ENCODE measurements at places on chromosomes 7 and 10. TPM values are rescaled to one million over a fixed set of nuclear protein-coding genes. Genes with fewer than 3 reads are reported as not detected.

GRCh38 chr10:50832171-50832751 is 53.2 kb downstream of the A1CF start:
- H3K4me1 ChIP-seq, result no peaks in the 10 kb centered on the region
- no peak overlapping the region for H3K27ac ChIP-seq
- no peak for DNase-seq

- H3K27ac ChIP-seq, result no peak overlapping the region
- no peak overlapping the region for H3K4me3 ChIP-seq
- peaks cover 1% of the 10 kb centered on the region for H3K4me1 ChIP-seq
- peaks cover 12% of the 10 kb centered on the region for H3K36me3 ChIP-seq
These were observed 918 bp downstream of the NET1 start for GRCh38 chr10:5413012-5413938.

ARHGAP19 gene
- total RNA-seq, result 36.1 TPM

DNA sequence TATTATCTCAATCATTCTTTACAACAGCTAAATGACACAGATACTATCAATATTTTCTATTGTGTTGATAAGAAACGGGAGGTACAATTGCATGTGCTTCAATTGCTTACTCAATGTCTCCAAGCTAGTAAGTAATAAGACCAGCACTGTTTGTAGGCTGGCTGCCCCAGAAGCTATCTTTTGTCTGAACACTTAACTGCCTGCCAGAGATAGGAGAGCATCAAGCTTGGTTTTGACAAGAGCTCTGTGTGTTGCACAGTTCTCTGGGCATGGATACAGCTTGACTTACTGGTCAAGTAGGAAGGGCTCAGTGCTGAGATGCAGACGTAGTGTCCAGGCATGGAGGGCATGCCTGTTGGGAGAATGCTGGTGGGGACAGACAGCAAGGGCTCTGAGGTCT is 26.3 kb upstream of the CAPZA2 start:
- no peaks in the 10 kb centered on the region for H3K36me3 ChIP-seq
- no peak overlapping the region for H3K4me3 ChIP-seq
- peaks cover under 1% of the 10 kb centered on the region for H3K27me3 ChIP-seq
- H3K4me1 ChIP-seq, result no peaks in the 10 kb centered on the region

CTAGE8 gene
- total RNA-seq, result 1.9 TPM

DNA sequence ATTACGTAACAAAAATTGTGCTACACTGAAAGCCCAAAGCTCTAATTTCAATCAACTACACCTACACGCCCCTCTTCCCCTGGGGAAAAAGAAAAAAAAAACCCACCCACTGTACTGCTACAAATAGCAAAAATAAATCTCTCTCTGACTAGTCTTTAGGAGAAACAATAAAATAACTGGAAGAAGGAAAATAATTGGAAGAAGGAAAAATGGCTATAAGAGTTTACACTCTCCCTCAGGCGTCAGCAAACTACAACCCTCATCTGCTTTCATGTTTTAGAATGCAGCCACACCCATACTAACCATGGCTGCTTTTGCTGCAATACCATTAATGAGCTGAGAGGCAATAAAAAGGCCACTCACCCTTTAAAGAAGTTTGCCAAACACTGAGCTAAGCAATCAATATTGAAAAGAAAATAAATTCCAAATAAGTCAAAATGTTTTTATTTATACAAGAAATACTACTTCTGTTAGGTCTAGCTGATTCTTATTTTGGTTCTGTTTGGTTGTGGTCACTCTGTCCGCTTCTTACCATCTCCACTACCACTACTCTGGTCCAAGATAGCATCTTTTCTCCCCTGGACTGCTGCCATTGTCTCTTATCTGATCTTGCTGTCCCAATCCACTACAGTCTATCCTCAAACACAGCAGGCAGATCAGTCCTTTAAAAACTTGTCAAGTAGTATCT is 3.8 kb downstream of the MINDY3 start:
- H3K27me3 ChIP-seq, result no peaks in the 10 kb centered on the region
- no peak overlapping the region for H3K4me3 ChIP-seq
- peaks cover 29% of the 10 kb centered on the region for H3K4me1 ChIP-seq
- H3K27ac ChIP-seq, result no peak overlapping the region
- DNase-seq, result no peak

FRMD4A gene
- total RNA-seq, result 7.2 TPM

- peaks cover 24% of the 10 kb centered on the region for H3K4me1 ChIP-seq
- no peaks in the 10 kb centered on the region for H3K36me3 ChIP-seq
- H3K27me3 ChIP-seq, result peaks cover 22% of the 10 kb centered on the region
- no peak for DNase-seq
- H3K4me3 ChIP-seq, result no peak overlapping the region
- no peak overlapping the region for H3K27ac ChIP-seq
These were observed 142.9 kb upstream of the AKR1E2 start for GRCh38 chr10:4683137-4683536.

- peaks cover 5% of the 10 kb centered on the region for H3K4me1 ChIP-seq
- H3K27ac ChIP-seq, result no peak overlapping the region
- H3K4me3 ChIP-seq, result no peak overlapping the region
- peaks cover 11% of the 10 kb centered on the region for H3K36me3 ChIP-seq
These were observed 15.5 kb downstream of the DENND10 start for GRCh38 chr10:119119400-119119799.

MYL10 gene
- not detected for total RNA-seq

XRCC2 gene
- 21.4 TPM for total RNA-seq

DNA sequence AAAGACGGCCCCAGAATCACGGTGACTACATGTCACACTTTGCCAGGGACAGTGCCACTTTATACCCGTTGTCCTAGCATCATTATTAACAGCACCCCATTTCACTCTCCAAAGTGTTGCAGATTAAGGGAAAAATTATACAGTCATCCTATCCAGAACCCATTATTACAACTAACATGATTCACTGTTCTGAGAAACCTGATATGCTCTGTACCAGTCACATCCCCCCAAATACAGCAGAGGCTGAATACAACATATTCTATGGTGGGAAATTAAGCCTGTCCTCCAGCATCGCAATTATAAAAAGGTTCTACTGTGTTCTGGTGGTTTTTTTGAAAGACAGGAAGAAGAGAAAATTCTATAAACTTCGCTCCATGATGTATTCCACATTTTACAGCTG is 162.1 kb downstream of the JAZF1 start:
- H3K27ac ChIP-seq, result no peak overlapping the region
- peaks cover 8% of the 10 kb centered on the region for H3K27me3 ChIP-seq
- H3K4me3 ChIP-seq, result no peak overlapping the region
- peaks cover 7% of the 10 kb centered on the region for H3K36me3 ChIP-seq
- H3K4me1 ChIP-seq, result peaks cover 4% of the 10 kb centered on the region

GGCT gene
- total RNA-seq, result 93.3 TPM

DNA sequence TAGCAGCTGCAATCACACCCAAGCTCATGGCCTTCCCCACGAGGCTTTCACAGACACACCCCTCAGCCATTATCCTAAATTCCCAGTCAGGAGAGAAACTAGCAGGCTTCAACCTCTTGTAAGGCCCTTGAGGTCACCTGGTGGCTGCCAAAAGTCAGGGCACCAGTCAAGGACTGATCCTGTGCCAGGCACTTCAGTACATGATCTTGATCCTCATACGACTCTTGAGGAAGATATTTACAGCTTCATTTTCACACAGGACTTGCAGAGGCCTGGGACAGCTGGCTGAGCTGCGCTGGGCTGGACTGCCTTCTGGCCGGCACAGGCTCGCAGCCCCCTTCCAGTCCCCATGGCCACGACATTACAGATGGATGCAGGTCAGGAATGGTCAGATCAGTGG is 8.8 kb downstream of the PDAP1 start:
- peaks cover 18% of the 10 kb centered on the region for H3K4me1 ChIP-seq
- DNase-seq, result no peak
- peak overlapping the region; percentile 25 for H3K27ac ChIP-seq
- H3K4me3 ChIP-seq, result no peak overlapping the region
- H3K36me3 ChIP-seq, result peaks cover 35% of the 10 kb centered on the region

- H3K27ac ChIP-seq, result no peak overlapping the region
- peaks cover 61% of the 10 kb centered on the region for H3K27me3 ChIP-seq
- H3K4me1 ChIP-seq, result peaks cover 2% of the 10 kb centered on the region
- H3K4me3 ChIP-seq, result peak overlapping the region; percentile 58
- H3K36me3 ChIP-seq, result no peaks in the 10 kb centered on the region
- peak; percentile 7 for DNase-seq
These were observed 54.2 kb upstream of the FHIP2A start for GRCh38 chr10:114767101-114767985.

MYO3A gene
- total RNA-seq, result 0.74 TPM

LRRD1 gene
- not detected for total RNA-seq

OR2A12 gene
- total RNA-seq, result not detected

CLDN3 gene
- total RNA-seq, result not detected

FOXL3 gene
- not detected for total RNA-seq

GRCh38 chr7:152362128-152362926 is 73.5 kb downstream of the KMT2C start:
- no peak overlapping the region for H3K4me3 ChIP-seq
- no peak for DNase-seq
- peaks cover 20% of the 10 kb centered on the region for H3K36me3 ChIP-seq
- peaks cover 31% of the 10 kb centered on the region for H3K4me1 ChIP-seq

DNA sequence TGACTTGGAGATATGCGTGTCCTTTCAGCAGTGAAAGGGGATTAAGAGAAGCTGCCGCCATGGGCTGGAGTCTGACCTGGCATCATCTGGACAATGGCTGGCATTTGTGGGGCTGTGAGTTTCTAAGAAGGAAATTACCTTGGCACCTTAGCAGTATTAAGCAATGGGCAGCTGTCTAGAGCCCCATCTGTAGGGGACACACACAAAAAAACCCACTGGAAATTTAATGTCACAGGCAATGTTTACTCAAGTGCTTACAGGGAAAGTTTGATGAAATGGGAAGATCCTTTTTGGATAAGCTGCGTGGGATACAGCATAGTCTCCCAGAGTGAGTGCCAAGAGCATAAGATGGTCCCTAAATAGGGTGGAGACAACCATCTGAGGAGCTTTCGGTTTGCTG is 25.0 kb downstream of the ADRA2A start:
- H3K27me3 ChIP-seq, result peaks cover 9% of the 10 kb centered on the region
- H3K4me3 ChIP-seq, result no peak overlapping the region
- no peaks in the 10 kb centered on the region for H3K4me1 ChIP-seq
- H3K36me3 ChIP-seq, result no peaks in the 10 kb centered on the region
- H3K27ac ChIP-seq, result no peak overlapping the region
- DNase-seq, result no peak

USP54 gene
- total RNA-seq, result 7.7 TPM

GRCh38 chr7:72453471-72453870 is 41.3 kb upstream of the CALN1 start:
- no peak overlapping the region for H3K27ac ChIP-seq
- no peak for DNase-seq
- no peaks in the 10 kb centered on the region for H3K36me3 ChIP-seq
- no peak overlapping the region for H3K4me3 ChIP-seq
- no peaks in the 10 kb centered on the region for H3K4me1 ChIP-seq

GRCh38 chr7:117386110-117386706 is 41.1 kb downstream of the ASZ1 start:
- no peaks in the 10 kb centered on the region for H3K36me3 ChIP-seq
- no peaks in the 10 kb centered on the region for H3K4me1 ChIP-seq
- H3K27ac ChIP-seq, result no peak overlapping the region
- no peaks in the 10 kb centered on the region for H3K27me3 ChIP-seq
- no peak for DNase-seq
- H3K4me3 ChIP-seq, result no peak overlapping the region

GRCh38 chr10:14613588-14613920 is 161.1 kb downstream of the FAM107B start:
- H3K4me3 ChIP-seq, result no peak overlapping the region
- H3K27ac ChIP-seq, result no peak overlapping the region
- H3K4me1 ChIP-seq, result peaks cover 33% of the 10 kb centered on the region
- H3K36me3 ChIP-seq, result no peaks in the 10 kb centered on the region

TACR2 gene
- total RNA-seq, result not detected

- H3K36me3 ChIP-seq, result peaks cover 29% of the 10 kb centered on the region
- H3K27ac ChIP-seq, result no peak overlapping the region
- DNase-seq, result peak; percentile 27
- no peak overlapping the region for H3K4me3 ChIP-seq
These were observed 227.8 kb downstream of the CELF2 start for GRCh38 chr10:11245510-11245909.

GRCh38 chr10:36559412-36560400 is 565.7 kb upstream of the ANKRD30A start:
- no peak for DNase-seq
- H3K4me1 ChIP-seq, result no peaks in the 10 kb centered on the region
- no peak overlapping the region for H3K27ac ChIP-seq
- H3K36me3 ChIP-seq, result no peaks in the 10 kb centered on the region
- no peaks in the 10 kb centered on the region for H3K27me3 ChIP-seq

CLDN4 gene
- 0.12 TPM for total RNA-seq

ADCYAP1R1 gene
- total RNA-seq, result not detected

NKX1-2 gene
- not detected for total RNA-seq

- H3K4me1 ChIP-seq, result peaks cover 3% of the 10 kb centered on the region
- no peak overlapping the region for H3K27ac ChIP-seq
- no peak for DNase-seq
- H3K4me3 ChIP-seq, result no peak overlapping the region
- no peaks in the 10 kb centered on the region for H3K36me3 ChIP-seq
- H3K27me3 ChIP-seq, result no peaks in the 10 kb centered on the region
These were observed 151.5 kb downstream of the JAZF1 start for GRCh38 chr7:28029051-28029450.

GRCh38 chr10:45399113-45399512 is 25.1 kb downstream of the ALOX5 start:
- H3K4me1 ChIP-seq, result no peaks in the 10 kb centered on the region
- no peak for DNase-seq
- H3K27me3 ChIP-seq, result peaks cover 5% of the 10 kb centered on the region
- H3K36me3 ChIP-seq, result peaks cover 9% of the 10 kb centered on the region
- H3K27ac ChIP-seq, result no peak overlapping the region

PIP gene
- not detected for total RNA-seq

ACHE gene
- 0.14 TPM for total RNA-seq

GRCh38 chr7:138625849-138626230 is 75.3 kb downstream of the SVOPL start:
- H3K36me3 ChIP-seq, result peaks cover 1% of the 10 kb centered on the region
- H3K4me1 ChIP-seq, result peaks cover 42% of the 10 kb centered on the region
- no peaks in the 10 kb centered on the region for H3K27me3 ChIP-seq
- peak; percentile 13 for DNase-seq

- H3K4me1 ChIP-seq, result peaks cover 8% of the 10 kb centered on the region
- no peak overlapping the region for H3K4me3 ChIP-seq
- H3K27me3 ChIP-seq, result no peaks in the 10 kb centered on the region
- peaks cover 13% of the 10 kb centered on the region for H3K36me3 ChIP-seq
- no peak for DNase-seq
These were observed 48.3 kb downstream of the SLC37A3 start for GRCh38 chr7:140350056-140350455.
